ENCODE measurements at places on chromosomes 2 and 18.

GRCh38 chr2:226836548-226836885 lies 663 bp downstream of the RHBDD1 start:
- no peaks in the 10 kb centered on the region for H3K36me3 ChIP-seq
- no peak for DNase-seq
- peak overlapping the region; percentile 98 for H3K27ac ChIP-seq
- peaks cover 2% of the 10 kb centered on the region for H3K4me1 ChIP-seq
- H3K4me3 ChIP-seq, result peak overlapping the region; percentile 96

GRCh38 chr18:41905786-41906527 lies 49.1 kb upstream of the PIK3C3 start:
- DNase-seq, result no peak
- H3K4me3 ChIP-seq, result no peak overlapping the region
- H3K4me1 ChIP-seq, result no peaks in the 10 kb centered on the region
- H3K27ac ChIP-seq, result no peak overlapping the region
- H3K36me3 ChIP-seq, result no peaks in the 10 kb centered on the region

- no peaks in the 10 kb centered on the region for H3K36me3 ChIP-seq
- H3K27ac ChIP-seq, result no peak overlapping the region
- H3K27me3 ChIP-seq, result no peaks in the 10 kb centered on the region
- no peak for DNase-seq
- no peak overlapping the region for H3K4me3 ChIP-seq
- no peaks in the 10 kb centered on the region for H3K4me1 ChIP-seq
Measured at GRCh38 chr18:35611518-35611917, 30.0 kb downstream of the GALNT1 start.

DNA sequence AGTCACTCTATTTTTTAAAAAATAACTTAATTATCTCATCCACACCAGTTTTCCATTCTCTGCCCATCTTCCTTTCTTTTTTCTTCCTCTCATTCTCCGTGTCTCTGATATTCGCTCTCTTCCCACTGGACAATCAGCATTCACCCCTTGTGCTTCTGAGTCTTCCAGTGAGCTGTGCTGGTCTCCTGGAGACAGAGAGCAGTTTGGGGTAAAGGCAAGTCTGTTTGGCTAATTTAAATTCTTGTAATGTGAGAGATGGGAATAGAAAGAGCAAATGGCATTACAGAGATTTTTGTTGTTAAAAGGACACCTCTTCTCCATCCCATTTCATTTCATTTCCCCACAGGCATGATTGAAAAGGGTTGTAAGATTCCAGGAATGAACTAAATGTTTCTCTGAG lies 107.5 kb downstream of the DTNA start:
- peaks cover 5% of the 10 kb centered on the region for H3K36me3 ChIP-seq
- H3K27me3 ChIP-seq, result no peaks in the 10 kb centered on the region

- no peaks in the 10 kb centered on the region for H3K27me3 ChIP-seq
- H3K27ac ChIP-seq, result no peak overlapping the region
- no peaks in the 10 kb centered on the region for H3K36me3 ChIP-seq
- H3K4me1 ChIP-seq, result no peaks in the 10 kb centered on the region
- DNase-seq, result no peak
- H3K4me3 ChIP-seq, result no peak overlapping the region
Measured at GRCh38 chr18:11118051-11118766, 31.2 kb downstream of the PIEZO2 start.

DNA sequence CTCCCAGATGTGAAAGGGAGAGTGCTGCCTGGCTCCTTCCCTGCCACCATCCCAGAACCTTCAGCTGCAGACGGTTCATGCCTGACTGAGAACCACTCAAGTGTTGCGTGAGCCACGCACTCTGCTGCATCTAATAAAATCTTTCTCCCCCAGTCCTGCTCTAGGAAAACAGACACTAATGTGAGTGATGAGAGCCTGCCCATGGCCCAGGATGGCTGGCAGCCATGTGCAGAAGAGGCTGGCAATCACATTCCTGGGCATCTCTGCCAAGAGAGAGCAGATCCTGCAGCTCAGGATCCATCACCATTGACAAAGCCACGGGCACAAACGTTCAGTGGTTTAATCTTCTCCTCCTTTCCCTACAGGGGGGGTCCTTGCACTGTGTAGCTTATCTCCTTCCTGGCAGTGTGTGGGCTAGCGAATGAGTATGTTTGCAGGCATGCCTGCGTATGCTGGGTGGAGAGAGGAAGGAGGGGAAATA lies 477.5 kb downstream of the SLC4A3 start:
- no peaks in the 10 kb centered on the region for H3K36me3 ChIP-seq
- no peaks in the 10 kb centered on the region for H3K4me1 ChIP-seq

- no peak for DNase-seq
- no peak overlapping the region for H3K4me3 ChIP-seq
- H3K4me1 ChIP-seq, result no peaks in the 10 kb centered on the region
- no peaks in the 10 kb centered on the region for H3K27me3 ChIP-seq
Measured at GRCh38 chr18:44625386-44625785, 55.3 kb upstream of the SETBP1 start.

DNA sequence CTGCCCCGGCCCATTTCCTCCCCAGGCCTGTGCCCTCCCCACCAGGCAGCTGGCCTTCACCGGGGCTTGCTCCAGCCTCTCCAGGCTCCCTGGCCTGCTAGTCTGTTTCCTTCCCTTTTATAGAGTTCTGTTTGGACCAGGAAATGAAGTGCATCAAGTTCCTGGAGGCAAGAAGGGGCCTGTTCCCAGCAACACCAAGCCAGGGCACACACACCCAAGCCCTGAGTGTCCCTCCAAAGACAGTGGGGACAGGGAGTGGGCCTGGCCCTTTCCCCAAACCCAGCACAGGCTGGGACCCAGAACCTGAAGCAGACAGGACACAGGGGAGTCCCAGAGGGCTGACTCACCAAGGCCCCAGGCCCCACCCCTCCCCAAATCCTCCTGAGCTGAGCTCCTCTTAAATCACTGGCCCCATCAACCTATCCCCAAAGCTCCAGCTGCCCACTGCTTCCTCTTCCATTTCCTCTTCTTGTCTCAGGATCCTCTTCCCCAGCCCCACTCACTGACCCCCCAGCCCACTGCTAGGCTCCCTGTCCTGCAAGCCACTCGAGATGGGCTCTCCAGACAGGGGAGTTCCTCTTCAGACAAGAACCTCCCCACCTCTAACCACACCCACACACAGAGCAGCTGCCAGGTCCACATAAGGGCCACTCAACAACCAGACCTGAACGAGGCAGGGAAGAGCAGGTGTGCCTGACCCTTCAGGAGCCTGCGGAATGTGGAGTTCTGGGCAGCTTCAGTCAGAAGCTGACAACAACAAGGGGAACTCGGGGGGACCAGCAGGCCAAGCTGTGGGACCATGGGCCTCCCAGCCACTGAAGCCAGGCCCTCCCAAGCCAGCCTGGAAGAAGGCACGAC lies 74.2 kb downstream of the TNS1 start:
- H3K27me3 ChIP-seq, result no peaks in the 10 kb centered on the region
- H3K27ac ChIP-seq, result peak overlapping the region; percentile 100
- DNase-seq, result no peak

DNA sequence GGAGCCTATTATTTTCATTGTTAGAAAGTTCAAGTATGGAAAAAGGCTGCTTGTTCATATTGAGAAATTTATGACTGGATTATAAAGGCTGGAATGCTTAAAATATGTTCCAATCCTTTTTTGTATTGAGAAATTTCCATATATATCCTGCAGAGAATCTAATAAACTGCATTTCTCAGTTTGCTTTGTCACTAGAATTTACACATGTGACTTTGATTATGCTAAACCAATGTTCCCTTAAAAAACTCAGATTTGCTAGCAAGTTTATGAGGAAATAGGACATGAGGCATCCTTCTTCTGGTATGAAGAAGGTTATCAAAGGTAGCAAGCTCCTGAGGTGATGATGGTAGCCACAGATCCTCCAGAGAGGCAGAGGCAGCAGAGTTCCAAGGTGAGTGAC lies 29.2 kb upstream of the DSEL start:
- H3K4me3 ChIP-seq, result no peak overlapping the region
- H3K36me3 ChIP-seq, result no peaks in the 10 kb centered on the region
- no peak for DNase-seq
- no peaks in the 10 kb centered on the region for H3K4me1 ChIP-seq
- H3K27ac ChIP-seq, result no peak overlapping the region

- no peak overlapping the region for H3K27ac ChIP-seq
- H3K36me3 ChIP-seq, result no peaks in the 10 kb centered on the region
- no peak for DNase-seq
- no peaks in the 10 kb centered on the region for H3K4me1 ChIP-seq
- H3K27me3 ChIP-seq, result no peaks in the 10 kb centered on the region
Measured at GRCh38 chr18:37578886-37579513, 13.4 kb upstream of the CELF4 start.

GRCh38 chr2:114610677-114611076 lies 168.2 kb downstream of the DPP10 start:
- H3K36me3 ChIP-seq, result no peaks in the 10 kb centered on the region
- DNase-seq, result no peak
- H3K4me3 ChIP-seq, result no peak overlapping the region
- no peaks in the 10 kb centered on the region for H3K4me1 ChIP-seq
- H3K27me3 ChIP-seq, result no peaks in the 10 kb centered on the region

GRCh38 chr18:10767658-10768057 lies 241.8 kb downstream of the NAPG start:
- H3K36me3 ChIP-seq, result no peaks in the 10 kb centered on the region
- no peaks in the 10 kb centered on the region for H3K4me1 ChIP-seq
- no peak overlapping the region for H3K27ac ChIP-seq

GRCh38 chr2:135258193-135258592 lies 206.1 kb downstream of the RAB3GAP1 start:
- no peak overlapping the region for H3K27ac ChIP-seq
- no peaks in the 10 kb centered on the region for H3K27me3 ChIP-seq
- H3K36me3 ChIP-seq, result no peaks in the 10 kb centered on the region
- no peaks in the 10 kb centered on the region for H3K4me1 ChIP-seq
- DNase-seq, result no peak

DNA sequence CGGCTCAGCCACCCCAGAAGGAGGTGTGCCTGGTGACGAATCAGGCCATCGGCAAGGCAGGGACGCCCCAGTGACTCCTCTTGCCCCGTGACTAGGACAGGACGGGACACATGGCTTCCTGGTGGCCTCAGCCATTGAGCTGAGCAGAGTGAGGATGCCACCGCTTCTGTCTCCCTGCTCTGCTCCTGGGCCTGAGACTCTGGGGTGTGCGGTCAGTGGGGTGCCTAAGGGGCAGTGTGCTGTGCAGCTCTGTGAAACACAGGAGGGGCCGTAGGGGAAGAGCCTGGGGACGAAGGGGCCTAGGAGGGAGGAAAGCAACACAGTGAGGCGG lies 24.3 kb downstream of the IGFBP5 start:
- peaks cover 23% of the 10 kb centered on the region for H3K36me3 ChIP-seq
- peak overlapping the region; percentile 64 for H3K27ac ChIP-seq
- H3K4me3 ChIP-seq, result no peak overlapping the region
- no peak for DNase-seq

- H3K36me3 ChIP-seq, result no peaks in the 10 kb centered on the region
- DNase-seq, result no peak
- H3K27me3 ChIP-seq, result no peaks in the 10 kb centered on the region
Measured at GRCh38 chr2:121539750-121540469, 9.2 kb downstream of the RNU4ATAC start.

GRCh38 chr18:22429564-22429963 lies 11.8 kb upstream of the CTAGE1 start:
- no peak for DNase-seq
- H3K27me3 ChIP-seq, result no peaks in the 10 kb centered on the region
- no peaks in the 10 kb centered on the region for H3K36me3 ChIP-seq
- no peak overlapping the region for H3K4me3 ChIP-seq
- H3K27ac ChIP-seq, result no peak overlapping the region

GRCh38 chr18:22935431-22935830 lies 2.3 kb downstream of the RBBP8 start:
- DNase-seq, result no peak
- no peaks in the 10 kb centered on the region for H3K4me1 ChIP-seq
- H3K4me3 ChIP-seq, result no peak overlapping the region
- no peaks in the 10 kb centered on the region for H3K36me3 ChIP-seq

DNA sequence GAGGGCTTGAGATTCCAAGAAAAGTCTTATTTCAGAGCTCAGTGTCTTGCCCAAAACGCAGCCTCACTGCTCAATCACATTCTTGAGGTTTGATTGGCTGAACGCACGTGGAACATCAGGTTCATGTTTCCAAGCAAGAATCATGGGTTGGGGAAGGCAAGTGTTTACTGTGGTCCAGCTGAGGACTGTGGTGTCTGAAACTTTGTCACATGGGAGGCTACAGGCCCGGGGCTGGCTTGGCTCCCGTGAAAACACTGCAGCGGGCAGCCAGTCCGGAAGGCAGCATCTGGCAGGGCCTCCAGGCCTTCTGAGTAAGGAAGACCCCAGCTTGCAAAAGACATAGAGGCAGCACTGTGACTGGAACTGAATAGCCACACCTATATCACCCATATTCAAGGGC lies 84.7 kb downstream of the POLR1A start:
- H3K27me3 ChIP-seq, result no peaks in the 10 kb centered on the region
- no peak for DNase-seq
- peaks cover 16% of the 10 kb centered on the region for H3K4me1 ChIP-seq
- H3K36me3 ChIP-seq, result no peaks in the 10 kb centered on the region
- no peak overlapping the region for H3K4me3 ChIP-seq

GRCh38 chr2:191312662-191313061 lies 67.5 kb downstream of the MYO1B start:
- H3K27ac ChIP-seq, result no peak overlapping the region
- H3K27me3 ChIP-seq, result no peaks in the 10 kb centered on the region
- H3K4me3 ChIP-seq, result no peak overlapping the region
- DNase-seq, result no peak
- H3K36me3 ChIP-seq, result no peaks in the 10 kb centered on the region

DNA sequence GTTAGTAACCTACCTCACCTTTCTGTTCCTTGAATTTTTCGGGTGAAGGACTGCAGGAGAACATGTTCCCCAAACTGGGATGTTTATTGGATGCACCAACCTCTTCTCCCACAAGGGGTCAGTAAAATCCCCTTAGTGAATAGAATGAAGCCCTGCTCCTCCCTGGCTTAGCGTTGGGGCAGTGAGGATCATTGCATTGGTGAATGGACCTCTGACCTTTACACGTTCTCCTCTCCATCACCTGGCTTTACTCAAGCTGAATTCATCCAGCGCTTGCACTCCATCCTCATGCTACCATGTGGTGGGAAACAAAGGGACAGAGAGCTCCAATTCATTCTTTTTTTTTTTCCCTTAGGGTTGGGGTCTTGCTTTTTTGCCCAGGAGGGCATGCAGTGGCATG lies 157.2 kb downstream of the MIB1 start:
- H3K36me3 ChIP-seq, result no peaks in the 10 kb centered on the region
- no peak for DNase-seq
- H3K27ac ChIP-seq, result no peak overlapping the region
- no peak overlapping the region for H3K4me3 ChIP-seq

- peak overlapping the region; percentile 88 for H3K4me3 ChIP-seq
- no peaks in the 10 kb centered on the region for H3K4me1 ChIP-seq
- peak; percentile 43 for DNase-seq
- H3K27ac ChIP-seq, result peak overlapping the region; percentile 97
- H3K27me3 ChIP-seq, result no peaks in the 10 kb centered on the region
Measured at GRCh38 chr2:61763605-61764034, 90.2 kb downstream of the FAM161A start.

DNA sequence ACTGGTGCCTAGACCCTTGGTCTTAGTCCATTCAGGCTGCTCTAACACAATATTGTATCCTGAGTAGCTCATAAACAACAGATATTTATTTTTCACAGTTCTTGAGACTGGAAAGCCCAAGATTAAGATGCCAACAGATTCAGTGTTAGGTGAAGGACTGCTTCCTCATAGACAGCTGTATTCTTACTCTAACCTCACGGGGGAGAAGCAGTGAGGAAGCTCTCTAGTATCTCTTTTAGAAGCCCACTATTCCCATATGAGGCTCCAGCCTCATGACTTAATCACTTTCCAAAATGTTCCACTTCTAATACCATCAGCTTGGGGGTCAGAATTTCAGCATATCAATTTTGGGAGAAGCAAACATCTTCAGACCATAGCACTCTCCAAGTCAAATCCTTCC lies 833.4 kb downstream of the LRRTM4 start:
- H3K4me1 ChIP-seq, result no peaks in the 10 kb centered on the region
- H3K4me3 ChIP-seq, result no peak overlapping the region
- no peaks in the 10 kb centered on the region for H3K36me3 ChIP-seq
- no peaks in the 10 kb centered on the region for H3K27me3 ChIP-seq
- no peak for DNase-seq
